ENCODE measurements at places on chromosomes 7 and 10.
A peak's percentile ranks its signal among the peaks of the same experiment; 100 is the strongest.

- DNase-seq, result no peak
Measured at GRCh38 chr10:98141484-98142073, 7.1 kb downstream of the R3HCC1L start.

DNA sequence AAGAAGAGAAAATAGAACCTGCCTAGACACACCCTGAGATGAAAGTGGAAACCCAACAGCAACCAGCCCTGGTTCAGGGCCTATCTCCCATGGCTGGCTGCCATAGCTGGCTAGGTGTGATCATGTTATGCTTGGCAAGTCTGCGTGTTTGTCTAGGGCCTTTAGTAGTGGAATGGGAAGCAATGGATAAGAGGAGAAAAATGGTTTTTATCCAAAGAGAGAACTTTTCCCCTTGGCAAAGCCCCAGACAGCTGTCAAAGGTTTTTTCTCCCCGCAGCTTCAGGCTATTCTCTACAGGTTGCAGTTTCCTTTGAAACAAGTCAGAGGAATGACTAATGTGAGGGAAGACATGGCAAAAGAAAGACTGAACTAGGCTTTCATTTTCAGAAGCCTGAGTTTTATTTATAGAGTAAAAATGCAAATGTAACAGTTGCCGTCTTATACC is 161.5 kb downstream of the SEMA3D start:
- DNase-seq, result no peak

- no peak for DNase-seq
Measured at GRCh38 chr7:121164247-121164646, 164.6 kb upstream of the WNT16 start.

DNA sequence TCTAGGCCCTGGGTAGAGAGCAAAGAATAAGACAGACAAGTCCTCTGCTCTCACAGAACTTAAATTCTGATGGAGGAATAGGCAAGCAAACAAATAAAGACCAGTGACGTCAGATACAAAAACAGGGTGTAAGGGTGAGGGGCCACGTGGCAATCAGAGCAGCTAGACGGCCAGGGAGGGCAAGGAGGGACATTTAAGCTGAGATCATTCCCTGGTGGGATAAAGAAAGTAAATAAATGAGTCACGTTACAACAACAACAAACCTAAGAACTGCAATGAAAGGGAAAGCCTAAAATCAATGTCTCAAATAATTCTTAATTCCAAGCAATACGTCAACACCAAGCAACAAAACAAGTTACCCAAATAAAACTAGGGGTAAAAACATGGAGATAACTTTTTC is 21.8 kb downstream of the STN1 start:
- DNase-seq, result no peak

DNA sequence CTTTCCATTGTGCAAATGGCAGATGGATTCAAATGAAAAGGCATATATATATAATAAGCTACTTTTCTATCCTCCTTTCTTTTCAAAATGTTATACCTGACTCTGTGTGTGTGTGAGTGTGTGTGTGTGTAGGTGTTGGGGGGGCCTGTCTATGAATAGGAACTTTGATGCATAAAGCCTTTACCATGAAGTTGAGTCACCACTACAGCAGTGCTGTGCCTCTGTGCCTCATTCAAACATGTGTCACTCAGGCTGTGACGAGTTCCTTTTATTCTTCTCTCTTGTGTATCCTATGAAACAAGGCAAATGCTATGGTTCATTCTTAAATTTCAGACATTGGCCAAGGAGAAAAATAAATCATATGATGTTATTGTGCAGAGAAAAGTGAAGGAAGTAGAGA is 52.7 kb upstream of the DKK1 start:
- no peak for DNase-seq

DNA sequence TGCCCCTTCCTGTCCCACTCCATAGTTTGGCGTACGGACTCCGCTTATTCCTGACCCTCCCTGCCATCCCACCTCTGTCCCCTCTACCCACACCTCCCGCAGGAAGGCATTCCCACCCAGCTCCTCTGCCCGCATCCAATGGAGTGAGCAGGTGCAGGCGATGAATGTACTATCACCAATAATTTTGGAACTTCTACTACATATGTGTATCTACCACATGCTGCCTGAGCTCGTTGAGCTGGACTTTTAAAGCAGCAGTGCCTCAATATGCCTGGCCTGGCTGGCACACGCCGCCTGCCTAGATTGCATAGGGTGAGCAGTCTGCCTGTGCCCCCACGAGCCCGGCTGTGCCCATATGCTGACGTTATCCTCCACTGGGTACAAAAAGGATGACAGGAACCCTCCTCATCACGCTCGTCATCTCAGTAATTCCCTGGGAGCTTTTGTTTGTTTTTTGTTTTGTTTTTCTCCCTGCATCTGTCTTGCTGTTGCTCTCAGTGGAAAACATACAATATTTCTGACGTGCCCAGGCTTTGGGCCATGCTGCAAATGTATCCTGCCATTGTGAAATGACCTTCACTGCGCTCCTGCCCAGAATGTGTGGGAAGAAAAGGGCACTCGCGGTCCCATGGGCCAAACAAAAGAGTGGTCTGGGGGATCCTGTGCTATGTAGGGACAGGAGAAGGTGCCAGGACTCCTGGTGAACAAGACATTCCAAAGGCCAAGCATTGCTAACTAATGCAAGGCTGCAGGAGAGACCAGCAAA is 302.8 kb downstream of the PTPRN2 start:
- no peak for DNase-seq

- DNase-seq, result peak; percentile 59
Measured at GRCh38 chr10:93893646-93894515, at the start of gene SLC35G1. TSS of gene SLC35G1 (plus strand) at chr10:93893978. CDS start at chr10:93894034, 56 bp downstream.

GRCh38 chr10:103470761-103471653 is 8.0 kb downstream of the CALHM3 start:
- peak; percentile 68 for DNase-seq

DNA sequence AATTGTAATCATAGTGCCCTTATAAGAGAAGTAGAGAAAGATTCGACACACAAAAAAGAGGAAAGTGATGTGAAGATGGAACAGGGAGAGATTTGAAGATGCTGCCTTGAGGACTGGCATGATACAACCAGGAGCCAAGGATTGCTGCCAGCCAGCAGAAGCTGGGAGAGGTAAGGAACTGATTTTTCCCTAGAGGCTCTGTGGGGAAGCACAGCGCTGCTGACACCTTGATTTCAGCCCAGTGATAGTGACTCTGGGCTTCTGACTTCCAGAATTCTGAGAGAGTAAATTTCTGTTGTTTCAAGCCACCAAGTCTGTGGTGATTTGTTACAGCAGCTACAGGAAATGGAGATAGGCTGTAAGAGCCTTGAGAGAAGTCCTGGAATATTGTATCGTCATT is 98.2 kb downstream of the RAB11FIP2 start:
- DNase-seq, result no peak

DNA sequence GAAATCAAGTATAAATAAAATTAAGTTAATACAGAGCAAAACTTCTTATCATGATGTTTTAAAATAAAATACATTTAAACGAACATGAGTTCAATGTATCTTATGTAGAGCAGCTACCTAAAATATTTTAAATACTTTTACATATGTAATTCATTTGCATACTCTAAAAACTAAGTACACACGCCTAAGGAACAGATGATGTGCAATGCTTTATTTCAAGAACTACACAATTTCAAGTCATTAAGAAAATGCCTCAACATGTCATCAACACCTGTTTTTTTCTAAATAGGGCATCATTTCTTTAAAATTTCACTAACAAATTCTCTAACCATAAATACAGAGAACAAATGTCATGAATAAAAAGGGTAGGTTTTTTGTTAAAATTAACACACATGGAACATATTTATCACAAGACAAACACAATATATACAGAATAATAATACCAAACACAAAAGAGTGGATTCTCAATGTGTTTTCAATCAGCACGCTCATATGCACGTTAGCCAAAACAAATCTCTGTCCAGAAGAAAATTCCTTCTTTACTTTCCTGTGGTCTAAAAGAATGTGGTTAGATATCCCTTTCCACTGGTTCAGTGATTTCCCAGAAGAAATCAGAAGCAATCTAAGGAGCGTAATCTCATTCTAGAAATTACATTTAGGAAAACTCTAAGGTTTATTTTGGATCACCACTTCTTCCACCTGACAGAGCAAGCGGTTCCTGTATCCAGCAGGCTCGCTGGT is 73.0 kb upstream of the PFKP start:
- no peak for DNase-seq

GRCh38 chr10:132385389-132385667 is 11.7 kb upstream of the PWWP2B start:
- no peak for DNase-seq

GRCh38 chr10:102460836-102461186 is 9.5 kb upstream of the C10orf95 start:
- DNase-seq, result no peak

GRCh38 chr10:69573056-69573806 is at the start of gene NEUROG3:
TSS of gene NEUROG3 (minus strand) at chr10:69573422. CDS start at chr10:69573043, 379 bp downstream.
- no peak for DNase-seq

GRCh38 chr10:5944389-5945189 is 32.8 kb downstream of the IL15RA start:
- no peak for DNase-seq

DNA sequence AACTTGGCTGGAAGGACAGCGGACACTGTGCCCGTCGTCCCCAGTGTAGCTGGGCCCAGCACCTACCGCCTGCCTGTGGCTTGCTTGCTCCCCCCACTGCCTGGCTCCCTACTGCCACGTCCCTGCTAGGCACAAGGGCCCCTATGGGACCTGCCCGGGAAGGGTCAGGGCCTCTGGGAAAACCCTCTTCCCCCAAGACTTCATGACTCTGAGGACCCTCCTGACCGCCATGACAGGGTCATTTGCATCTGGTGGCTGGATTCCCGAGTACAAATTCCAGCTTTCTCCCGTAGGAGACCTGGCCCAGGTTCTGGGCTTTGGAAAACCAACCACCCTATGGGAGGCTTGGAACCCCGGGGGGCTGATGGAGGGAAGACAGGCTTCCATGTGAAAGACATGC is 1.4 kb upstream of the MMD2 start:
- no peak for DNase-seq

- DNase-seq, result no peak
Measured at GRCh38 chr7:282621-283020, 7.3 kb upstream of the FOXL3 start.

- DNase-seq, result no peak
Measured at GRCh38 chr7:3537210-3537875, 236.3 kb downstream of the SDK1 start.

DNA sequence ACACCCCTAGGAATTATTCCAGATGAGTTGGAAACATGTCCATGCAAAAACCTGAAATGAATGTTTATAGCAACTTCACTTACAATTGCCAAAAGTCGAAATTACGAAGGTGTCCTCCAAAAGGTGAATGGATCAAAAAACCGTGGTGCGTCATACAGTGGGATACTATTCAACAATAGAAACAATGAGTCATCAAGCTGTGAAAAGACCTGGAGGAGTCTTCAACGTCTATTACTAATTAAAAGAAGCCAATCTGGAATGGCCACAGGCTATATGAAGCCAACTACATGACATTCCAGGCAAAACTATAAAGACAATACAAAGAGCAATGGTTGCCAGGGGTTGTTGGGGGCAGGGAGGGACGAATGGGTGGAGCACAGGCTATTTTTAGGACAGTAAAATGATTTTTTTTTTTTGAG is 12.6 kb upstream of the PPP2R2D start:
- DNase-seq, result no peak
